Large intestine (tissue), 12 donors: ENCODE measurements at places on chromosomes 5 and 9.
A peak's percentile ranks its signal among the peaks of the same experiment; 100 is the strongest.

DNA sequence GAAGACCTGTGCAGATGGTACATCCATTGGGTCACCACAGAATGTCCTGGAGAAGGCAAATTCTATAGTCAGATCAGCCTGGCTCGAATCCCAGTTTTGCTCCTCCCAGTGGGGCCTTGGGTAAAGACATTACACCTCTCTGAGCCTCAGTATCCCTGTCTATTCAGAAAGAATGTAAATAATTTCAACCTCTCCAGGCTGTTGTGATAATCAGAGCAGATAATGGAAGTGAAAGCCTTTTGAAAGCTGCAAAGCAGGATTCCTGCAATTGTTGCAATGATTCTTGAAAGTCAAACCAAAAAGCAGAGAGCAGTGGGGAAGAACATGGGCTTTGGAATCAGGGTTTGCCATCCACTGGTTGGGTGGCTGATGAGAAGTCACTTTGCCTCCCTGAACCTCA, 63.2 kb downstream of the LHX2 start:
- no peak for DNase-seq

DNA sequence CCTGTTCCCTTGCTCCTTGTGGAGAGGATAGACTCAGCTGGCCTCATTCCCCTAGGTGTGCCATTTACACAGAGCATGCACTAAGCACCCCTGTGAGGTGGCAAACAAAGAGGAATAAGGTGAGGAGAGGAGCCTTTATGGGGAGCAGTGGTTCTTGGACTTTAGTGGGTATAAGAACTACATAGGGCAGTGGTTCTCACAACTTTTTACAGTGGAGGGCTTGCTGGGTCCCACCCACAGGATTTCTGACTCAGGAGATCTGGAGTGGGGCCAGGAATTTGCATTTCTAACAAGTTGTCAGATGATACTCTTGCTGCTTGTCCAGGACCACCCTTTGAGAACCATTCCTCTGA, 42.0 kb downstream of the CSF1R start:
- DNase-seq = no peak

GRCh38 chr9:96413302-96414221, 4.6 kb downstream of the ZNF367 start:
- no peak for DNase-seq

DNA sequence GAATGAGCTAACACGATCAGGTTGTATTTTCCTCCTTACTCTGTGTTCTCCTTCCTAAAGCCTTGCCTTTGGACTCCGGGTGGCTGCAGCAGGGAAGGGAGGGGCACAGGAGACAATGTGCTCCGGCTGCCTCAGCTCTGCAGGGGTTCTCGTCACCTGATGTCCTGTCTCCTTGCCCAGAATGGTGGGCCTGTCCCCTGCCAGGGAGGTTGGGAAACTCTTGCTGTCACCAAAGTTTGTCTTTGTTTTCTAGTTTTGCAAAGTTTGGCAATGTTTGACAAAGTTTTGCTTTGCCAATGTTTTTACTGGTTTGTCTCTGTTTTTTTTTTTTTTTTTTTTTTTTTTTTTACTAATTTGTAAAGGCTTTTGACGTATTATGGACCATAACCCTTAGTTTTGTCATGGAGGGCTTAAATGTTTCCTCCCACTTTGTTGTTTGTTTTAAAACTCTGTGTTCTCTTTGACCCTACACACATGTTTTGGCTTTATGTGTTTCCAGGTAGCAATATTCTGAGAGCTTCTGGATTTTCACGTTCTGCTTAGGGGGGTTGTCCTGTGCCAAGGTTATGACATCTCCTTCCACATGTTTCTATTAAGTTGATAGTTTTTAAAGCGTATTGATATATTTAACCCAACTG, 49.3 kb downstream of the GADD45G start:
- no peak for DNase-seq

DNA sequence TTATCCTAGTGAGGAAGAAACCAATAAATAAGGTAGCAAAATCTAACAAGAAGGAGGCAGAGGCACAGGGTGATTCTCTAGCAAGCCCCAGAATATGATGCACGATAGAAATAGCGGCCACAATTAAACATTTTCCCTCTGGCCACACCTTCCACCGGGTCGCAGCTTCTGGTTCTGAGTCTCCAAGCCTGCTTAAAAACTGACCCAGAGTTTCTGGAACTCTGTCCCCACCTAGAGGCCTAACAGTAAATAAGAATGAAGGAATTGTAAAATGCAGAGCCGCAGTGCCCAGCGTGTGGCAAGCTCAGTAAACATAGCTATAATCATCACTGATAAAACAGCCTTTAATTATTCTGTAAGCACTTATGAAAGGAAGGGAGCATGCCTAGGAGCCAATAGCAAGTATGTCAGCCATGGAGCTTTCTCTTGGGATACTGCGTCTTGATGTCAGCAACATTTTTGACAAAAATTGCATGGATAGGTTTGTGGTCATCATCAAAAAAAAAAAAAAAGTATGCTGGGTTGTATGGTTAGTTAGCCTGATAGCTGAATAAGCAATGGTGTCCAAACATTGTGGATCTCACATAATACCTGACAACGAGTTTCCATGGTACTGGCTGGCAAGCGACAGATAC, 465.5 kb downstream of the DNAH5 start:
- peak; percentile 29 for DNase-seq

GRCh38 chr5:74838262-74838661, 27.9 kb downstream of the FAM169A start:
- DNase-seq = no peak

DNA sequence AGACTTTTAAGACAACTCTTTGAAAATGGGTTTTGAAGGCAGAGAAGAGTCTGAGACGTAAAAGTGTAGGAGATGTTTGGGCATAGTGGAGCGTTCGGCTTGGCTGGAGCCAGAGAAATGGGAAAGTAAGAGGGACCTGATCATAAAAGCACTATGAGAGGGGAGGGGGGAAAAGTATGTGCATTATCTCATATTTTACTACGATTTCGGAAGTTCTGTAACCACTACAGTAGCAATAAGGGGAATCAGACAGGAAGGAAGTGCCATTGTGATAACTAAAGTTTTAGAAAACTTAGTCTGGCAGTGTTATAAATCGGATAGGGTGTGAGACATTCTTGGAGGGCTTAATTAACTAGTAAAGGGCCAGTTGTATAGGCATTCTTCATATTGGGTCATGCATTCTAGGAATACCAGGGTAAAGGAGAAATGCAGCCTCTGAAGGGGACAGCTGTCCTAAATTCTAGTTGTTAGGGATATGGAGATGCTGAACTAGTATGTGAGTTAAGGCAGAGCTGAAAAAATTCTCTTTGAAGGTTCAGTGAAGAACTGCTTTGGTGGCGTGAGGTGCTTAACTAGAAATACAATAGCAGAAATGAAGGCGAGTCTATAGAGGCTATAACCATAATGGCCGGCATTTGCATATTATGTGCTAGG, 83.8 kb upstream of the FREM1 start:
- DNase-seq = no peak

DNA sequence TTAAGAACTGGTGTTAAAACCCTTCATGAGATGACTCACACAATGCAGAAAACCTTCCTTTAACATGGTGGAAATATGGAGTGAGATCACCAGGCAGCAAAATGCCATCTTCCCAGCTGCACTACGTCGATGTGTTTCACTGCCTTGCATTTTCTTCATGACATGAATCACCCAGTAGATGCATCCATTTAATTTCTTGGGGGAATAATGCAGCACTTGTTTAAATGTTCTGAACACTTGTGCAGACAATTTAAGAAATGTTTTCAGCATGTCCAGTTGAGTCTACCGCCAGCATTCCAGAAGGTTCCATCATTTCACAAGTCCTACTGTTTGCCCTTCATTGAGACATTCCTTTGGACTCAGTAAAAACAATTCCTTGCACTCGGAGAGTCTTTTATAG, 81.6 kb downstream of the ADAMTS16 start:
- no peak for DNase-seq

GRCh38 chr5:138091685-138092084, 7.9 kb downstream of the WNT8A start:
- no peak for DNase-seq
